ENCODE measurements at places on chromosomes 5 and 9.

DNA sequence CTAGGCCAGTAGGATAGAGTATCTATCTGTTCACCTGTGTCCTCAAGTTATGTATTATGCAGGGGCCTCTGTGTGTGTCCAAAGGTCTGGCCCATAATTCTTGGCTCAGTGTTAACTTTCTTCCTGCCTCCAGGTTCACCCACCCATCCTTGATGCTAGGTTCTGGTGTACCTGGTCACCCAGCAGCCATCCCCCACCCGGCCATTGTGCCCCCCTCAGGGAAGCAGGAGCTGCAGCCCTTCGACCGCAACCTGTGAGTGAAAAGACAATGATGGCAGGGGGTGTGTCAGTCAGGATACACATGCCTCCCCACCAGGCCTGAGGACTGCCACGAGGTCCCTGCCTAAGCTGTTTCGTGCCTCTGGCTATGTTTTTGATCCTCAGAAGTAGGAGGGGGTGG, 27.6 kb downstream of the TCF7 start:
- DNase-seq = no peak

- DNase-seq = no peak
These were observed 24.8 kb upstream of the RLN1 start for GRCh38 chr9:5364294-5365024.

GRCh38 chr5:168446983-168447619, 39.2 kb upstream of the RARS1 start:
- no peak for DNase-seq

DNA sequence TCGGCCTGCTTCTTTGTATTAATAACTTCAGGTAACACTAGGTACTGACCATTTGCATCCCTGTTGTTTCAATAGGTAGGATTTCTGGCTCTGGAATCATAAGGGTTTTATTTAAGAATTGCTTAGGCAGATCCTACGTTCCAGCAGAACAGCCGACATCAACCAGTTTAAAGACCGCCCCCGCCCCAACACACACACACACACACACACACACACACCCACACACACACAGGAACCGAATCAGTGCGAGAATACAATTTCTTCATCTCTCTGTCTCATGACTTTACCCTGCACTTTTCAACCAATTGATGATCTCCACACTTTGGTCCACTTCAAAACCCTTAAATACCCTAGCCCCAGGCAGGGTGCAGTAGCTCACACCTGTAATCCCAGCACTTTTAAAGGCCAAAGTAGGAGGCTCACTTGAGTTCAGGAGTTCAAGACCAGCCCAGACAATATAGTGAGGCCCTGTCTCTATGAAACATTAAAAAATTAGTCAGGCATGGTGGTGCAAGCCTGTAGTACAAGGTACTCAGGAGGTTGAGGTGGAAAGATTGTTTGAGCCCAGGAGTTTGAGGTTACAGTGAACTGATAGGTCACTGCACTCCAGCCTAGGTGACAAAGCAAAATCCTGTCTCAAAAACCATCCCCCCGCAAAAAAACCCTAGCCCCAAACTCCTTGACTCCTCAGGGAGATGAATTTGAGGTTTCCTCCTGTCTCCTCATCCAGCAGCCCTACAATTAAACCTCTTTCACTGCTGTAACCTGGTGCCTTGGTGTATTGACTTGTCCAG, 2.7 kb upstream of the MTMR12 start:
- no peak for DNase-seq

DNA sequence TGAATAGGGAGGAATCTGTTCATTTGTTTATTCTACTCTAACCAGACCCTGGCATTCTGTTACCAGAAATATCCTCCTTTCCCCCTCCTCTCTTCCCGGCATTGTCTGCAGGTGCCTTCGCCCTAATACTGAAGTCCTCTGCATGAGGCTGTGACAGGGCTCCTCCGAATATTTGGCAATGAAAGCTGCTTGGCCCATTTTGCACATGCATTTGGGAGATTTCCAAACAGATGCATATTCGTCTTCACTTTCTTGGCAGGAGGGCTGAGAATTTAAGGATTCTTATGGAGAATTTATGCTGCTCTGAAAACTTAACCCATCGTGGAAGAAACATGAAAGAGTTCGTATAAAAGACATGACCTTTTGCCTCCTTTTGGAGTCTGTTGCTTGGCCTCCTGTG, 484.0 kb downstream of the ZNF608 start:
- DNase-seq = peak; percentile 26

DNA sequence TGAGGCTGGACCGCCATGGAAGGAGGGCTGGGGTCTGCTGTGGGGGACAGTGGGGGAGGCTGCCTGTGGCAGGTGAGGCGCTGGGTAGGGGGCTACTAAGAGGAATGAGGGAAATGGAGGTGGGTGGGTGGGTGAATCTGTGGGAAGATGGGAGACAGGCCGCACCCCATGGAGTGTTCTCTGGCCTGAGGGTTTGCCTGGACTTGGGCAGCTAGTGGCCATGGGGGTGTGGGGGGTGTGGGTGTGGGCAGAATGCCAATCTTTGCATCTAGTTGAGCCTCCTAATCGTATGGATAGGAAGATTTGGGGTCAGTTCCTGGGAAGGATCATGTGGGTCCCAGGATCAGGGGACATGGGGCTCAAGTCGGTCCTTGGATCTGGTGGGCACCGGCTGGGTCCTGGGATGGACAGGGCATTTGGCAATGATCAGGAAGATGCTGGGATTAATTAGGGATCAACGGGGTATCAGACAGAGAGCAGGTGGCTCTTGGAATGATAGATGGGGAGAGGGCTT, 518 bp downstream of the ZDHHC12 start:
- DNase-seq = no peak

GRCh38 chr5:172454358-172455086, at the start of gene SH3PXD2B:
Gene SH3PXD2B, minus strand, starts transcription at chr5:172454525. Its CDS starts 173 bp downstream, at chr5:172454352.
- peak; percentile 39 for DNase-seq

DNA sequence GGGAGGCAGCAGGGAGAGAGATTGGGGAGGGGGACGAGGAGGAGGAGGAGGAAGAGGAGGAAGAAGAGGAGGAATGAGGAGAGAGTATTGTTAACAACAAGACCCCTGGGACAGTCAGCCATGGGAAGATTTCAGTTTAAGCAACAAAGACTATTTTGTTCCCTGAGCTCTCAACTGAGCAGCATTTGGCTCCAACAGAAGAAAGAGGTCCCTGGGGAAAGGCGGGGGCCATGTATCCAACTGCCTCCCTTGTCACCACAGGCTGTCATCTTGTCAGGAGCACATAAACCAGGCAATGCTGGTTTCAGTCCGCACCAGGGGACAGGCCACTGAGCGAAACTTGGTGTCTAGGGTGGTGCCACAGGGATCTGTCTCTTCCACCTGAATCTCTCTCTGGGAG, 316.1 kb downstream of the TLE1 start:
- no peak for DNase-seq

- DNase-seq = no peak
These were observed 236.7 kb downstream of the PIK3R1 start for GRCh38 chr5:68452286-68452685.

GRCh38 chr9:88092797-88093331, 45.4 kb downstream of the SPATA31C2 start:
- no peak for DNase-seq

DNA sequence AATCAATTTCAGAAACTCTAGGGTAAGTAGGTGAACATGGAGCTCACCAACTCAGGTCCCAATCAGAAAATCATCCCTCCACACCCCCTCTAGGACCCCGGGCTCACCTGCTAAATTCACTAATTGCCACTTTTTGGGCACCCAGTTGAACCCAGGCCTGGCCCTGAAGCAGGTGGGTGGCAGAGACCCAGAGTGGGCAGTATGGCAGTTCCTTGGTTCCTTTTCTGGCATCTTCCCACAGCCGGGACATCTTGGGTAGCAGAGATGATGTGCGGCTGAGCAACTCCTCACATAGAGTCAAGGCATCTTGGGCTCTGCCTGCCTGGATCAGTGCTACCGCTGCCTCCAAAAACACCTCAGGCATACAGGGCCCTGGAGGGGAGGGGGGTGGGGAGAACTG, 2.9 kb upstream of the VCP start:
- no peak for DNase-seq

DNA sequence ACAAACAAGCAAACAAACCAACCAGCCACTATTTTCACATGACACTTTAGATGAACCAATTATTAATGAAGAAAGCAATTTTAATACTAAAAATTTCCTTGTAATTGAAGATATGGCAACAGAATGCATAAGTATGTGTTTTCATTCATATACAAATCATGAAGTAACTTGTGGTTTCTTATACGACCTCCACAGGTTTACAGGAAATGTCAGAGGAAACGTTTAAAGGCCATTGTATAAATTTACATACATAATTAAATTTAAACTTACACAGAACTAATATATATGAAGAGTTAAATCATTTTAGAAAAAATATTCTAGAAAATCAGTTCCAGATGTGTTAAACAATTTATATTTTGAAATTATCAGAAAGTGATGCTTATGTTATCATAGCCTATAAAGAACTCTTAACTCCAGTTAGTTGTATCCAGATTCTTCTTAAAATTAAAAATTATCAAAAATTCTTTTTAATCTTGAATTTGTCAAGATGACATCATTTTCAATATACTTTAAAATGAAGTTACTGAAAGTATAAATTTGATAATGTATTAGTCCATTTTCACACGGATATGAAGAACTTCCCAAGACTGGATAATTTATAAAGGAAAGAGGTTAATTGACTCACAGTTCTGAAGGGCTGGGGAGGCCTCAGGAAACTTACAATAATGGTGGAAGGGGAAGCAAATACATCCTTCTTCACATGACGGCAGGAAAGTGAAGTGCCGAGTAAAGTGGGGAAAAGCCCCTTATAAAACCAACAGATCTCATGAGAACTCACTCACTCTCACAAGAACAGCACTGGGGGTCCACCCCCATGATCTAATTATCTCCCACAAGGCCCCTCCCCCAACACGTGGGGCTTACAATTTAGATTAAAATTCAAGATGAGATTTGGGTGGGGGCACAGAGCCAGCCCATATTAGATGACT, 192.0 kb downstream of the PIK3R1 start:
- no peak for DNase-seq

DNA sequence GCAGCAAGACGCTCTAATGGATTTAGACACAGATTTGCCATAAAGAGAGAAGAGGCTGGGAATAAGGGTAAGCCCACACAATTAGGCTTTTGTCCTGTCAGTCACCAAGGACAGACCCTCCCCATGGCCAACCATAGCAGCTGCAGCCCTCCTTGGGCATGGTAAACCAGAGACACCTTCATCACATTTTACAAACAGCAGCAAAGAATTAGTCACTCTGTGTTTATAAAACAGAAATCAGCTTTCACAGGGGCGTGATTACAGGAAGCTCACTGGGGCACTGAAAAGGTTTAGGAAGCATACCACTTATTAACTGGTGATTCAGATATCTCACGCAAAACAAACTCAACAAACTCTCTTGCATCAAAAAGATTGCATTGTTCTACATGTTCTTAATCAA, 37.3 kb upstream of the ZNF622 start:
- DNase-seq = no peak

- no peak for DNase-seq
These were observed 100.1 kb upstream of the PRSS3 start for GRCh38 chr9:33695299-33695698.
